ENCODE measurements at places on chromosomes 3 and 15.

- DNase-seq, result peak; percentile 37
These were observed 77.1 kb downstream of the WDR76 start for GRCh38 chr15:43903864-43904290.

- no peak for DNase-seq
These were observed 55.8 kb upstream of the SLC7A14 start for GRCh38 chr3:170641510-170642236.

DNA sequence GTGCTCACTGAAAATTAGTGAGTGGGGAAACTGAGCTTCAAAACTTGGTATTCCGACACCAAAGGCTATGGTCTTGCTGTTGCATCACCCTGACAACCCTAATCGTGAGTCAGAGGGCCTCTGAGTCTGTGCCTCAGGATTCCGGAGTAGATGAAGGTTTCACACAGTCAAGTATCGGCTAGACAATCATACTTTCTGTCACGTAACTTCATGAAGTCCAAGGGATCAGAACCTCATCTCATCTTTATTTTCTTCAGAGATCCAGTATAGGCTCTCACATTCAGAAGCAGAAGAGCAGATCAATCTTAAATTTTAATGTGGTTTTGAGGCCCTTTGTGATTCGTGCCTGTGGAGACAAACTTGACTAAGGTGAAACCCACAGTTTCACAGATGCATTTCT, 26.1 kb upstream of the NECTIN3 start:
- DNase-seq, result no peak

DNA sequence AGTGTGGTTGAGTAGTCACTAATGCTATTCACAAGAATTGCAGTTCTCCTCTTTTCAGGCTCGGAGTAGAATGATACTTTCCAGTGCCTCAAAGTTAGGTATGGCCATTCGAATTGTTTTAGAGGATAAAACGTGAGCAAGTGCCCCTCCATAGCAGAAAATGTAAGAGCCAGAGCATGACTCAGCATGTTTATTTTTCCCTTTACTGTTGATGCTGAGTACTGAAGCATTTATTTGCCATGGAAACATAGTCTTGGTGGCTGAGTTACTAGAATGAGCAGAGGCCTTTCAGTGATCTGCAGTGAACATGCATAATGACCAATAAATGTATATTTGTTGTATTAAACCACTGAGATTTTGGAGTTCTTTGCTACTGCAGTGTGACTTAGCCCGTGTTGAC, 540.6 kb downstream of the NLGN1 start:
- DNase-seq, result no peak

GRCh38 chr3:142626971-142627370, 30.8 kb downstream of the PLS1 start:
- DNase-seq, result no peak

GRCh38 chr3:32448686-32449474, 53.8 kb downstream of the CMTM6 start:
- DNase-seq, result no peak

DNA sequence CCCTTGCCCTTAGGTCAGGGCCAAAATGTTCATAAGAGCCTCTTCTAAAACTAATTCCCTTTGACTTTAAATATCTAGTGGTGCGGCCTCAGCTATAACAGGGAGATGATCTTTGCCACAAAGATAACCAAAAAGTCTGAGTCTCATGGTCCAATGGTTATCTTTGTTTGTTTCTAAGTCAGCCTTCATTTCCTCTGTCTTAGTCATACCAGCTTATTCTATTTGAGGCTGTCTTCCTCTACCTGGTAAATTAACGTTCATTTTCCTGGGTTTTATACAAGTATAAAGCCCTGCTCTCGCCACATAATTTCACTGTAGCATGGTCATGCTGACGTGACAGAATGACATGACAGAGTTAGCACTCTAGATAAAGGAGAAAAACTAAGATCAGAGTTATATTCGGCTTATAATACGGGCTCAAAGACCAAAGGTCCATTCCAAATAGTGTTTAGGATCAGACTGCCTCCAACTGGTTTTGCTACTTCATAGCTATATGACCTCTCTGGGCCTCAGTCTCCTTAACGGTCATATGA, 18.4 kb downstream of the ZNF860 start:
- no peak for DNase-seq

- no peak for DNase-seq
These were observed 287.0 kb downstream of the SI start for GRCh38 chr3:164791263-164791662.

Data from central memory CD4-positive, alpha-beta T cell (primary cell).